ENCODE measurements at places on chromosomes 5 and 9.

GRCh38 chr5:75848077-75848476, 130.8 kb upstream of the POC5 start:
- no peak for DNase-seq

DNA sequence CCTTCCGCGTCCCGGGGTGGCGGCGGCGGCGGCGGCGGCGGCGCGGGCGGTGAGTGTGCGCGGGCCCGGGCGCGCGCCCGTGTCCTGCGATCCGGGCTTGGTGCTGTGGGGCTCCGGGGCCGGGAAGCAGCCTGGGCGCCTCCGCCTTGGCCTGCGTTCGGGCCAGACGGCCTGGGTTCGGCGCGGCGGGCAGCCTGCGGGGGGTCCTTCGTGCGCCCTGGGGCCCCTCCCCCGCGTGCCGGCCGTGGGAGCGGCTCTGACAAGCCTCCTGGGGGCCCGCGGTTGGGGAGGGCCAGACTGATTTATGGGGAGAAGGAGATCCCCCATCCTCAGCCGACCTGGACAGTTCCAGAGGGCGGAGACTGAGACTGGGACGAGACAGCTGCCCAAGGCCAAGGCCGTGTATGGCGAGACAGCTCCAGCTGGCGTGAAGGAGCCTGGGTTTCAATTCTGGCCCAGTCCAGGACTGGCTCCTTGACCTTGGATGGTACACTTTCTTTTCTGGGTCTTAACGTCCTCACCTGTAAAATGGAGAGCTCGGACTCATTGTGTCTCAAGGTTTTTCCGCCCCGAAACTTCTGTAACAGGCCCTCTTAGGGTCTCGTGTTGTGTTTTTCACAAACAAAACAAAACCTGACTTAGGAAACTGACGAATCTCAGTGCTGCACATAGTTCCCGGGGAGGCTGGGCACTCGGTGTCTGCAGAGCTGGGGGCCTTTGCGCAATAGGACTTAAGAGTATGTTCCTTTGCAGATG, 603 bp downstream of the TMEM268 start:
- DNase-seq: no peak

- DNase-seq: no peak
These were observed 50.1 kb upstream of the ZNF608 start for GRCh38 chr5:124796495-124796894.

- no peak for DNase-seq
These were observed 89.7 kb downstream of the CAAP1 start for GRCh38 chr9:26802921-26803320.

GRCh38 chr5:43891112-43891511, 288.1 kb downstream of the NNT start:
- DNase-seq: no peak

DNA sequence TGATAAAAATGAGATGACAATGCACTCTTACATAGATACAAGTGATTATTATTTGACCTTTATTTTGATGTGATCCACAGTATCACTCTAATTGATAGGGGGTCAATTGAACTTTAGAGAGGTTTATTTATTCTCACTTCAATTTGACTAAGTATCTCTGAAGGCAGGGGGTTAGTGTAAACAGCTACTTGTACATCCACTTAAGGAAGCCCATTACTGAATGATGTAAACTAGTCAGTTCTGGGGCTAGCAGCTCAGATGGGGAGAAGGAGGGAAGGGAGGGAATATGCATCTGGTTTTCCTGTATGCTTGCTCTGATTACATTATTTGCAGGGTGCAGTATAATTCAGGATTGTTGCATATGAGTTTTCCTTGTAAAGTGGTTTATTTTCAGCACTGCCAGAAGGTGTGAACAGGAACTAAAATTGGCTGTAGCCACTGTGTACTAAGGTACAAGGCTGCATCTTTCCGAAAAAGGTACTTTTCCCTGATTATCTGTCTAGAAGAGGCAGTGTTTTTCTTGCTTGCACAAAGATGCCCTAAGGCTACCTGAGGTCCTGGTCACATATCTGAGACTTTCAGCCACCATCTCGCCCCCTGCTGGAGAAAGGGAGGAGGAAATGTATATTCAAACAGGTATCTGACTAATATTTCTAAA, 51.2 kb downstream of the MRPS27 start:
- DNase-seq: peak; percentile 44

DNA sequence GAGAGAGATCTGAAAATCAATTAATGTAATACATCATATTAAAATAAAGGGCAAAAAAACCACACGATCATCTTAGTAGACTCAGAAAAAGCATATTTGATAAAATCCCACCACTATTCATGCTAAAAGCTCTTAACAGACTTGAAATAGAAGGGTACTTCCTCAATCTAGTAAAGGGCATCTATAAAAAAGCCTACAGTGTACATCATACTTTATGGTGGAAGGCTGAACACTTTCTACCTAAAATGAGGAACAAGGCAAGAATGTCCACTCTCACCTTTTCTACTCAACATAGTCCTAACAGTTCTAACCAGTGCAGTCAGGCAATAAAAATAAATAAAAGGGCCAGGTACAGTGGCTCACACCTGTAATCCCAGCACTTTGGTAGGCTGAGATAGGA, 38.9 kb downstream of the POLK start:
- no peak for DNase-seq

GRCh38 chr5:79516986-79517385, 3.1 kb upstream of the HOMER1 start:
- DNase-seq: no peak

DNA sequence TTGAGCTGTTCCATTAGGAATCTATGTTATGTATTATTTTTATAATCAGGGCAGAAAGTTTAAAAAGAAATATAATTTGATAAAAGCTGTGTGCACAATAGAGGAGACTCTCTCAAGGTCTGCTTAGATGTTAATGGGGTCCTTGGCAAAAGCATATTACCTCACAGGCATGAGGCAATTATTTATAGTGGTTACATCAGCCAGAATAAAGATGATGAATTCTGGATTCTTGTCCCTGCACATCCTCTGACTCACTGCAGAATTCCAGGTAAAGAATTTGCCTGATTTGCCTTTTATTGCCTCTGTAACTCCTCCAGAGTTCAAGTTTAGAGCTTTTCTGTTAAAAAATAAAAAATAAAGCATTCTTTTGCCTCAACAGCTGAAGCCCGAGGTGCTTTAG, 253.6 kb downstream of the MAST4 start:
- DNase-seq: no peak

DNA sequence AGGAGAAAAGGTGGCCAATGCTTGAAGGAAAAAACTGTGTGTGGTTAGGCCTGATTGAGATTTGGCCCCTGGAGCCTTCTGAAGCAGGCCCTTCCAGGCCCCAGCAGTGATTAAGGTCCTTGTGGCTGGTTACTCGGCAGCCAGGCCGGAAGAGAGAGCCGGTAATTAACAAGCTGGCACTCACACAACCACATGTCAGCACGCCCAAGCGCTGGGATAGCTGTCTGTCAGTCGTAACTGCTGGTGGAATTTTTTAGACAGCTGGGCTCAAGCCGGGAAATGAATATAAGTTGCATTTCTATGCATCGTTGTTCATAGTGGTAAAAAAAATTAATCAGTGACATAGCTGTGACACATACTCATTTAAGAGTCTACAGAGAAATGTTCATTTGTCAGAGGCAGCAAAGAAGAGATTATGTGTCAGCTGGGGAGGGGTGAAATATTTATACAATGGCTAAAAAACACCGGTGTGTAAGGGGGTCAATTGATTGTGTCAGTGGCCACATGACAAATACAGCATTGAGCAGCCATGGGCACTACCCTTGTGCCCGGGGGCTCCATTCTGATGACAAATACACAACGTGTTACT, 13.7 kb upstream of the ARAP3 start:
- DNase-seq: no peak

- DNase-seq: no peak
These were observed 92.4 kb upstream of the JAK2 start for GRCh38 chr9:4892501-4893194.

- no peak for DNase-seq
These were observed 11.4 kb upstream of the PTGR1 start for GRCh38 chr9:111610845-111611244.

- no peak for DNase-seq
These were observed 252.4 kb upstream of the IRX1 start for GRCh38 chr5:3343211-3343610.

DNA sequence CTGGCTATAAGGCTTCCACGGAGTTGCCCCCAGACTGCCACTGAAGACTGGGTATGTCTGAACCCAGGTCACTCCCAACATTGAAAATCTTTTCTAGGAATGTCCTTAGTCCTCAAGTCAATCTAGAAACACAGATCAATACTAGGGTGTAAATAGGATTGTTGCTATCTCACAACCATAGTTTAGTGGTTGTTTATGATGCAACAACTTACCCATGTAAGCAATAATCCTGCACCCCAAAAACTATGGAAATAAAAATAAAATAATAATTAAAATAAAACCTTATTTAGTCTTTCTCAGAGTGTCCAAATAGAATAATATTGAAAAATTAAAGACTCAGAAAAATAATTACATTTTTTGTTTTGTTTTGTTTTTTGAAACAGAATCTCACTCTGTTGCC, 66.3 kb upstream of the FUBP3 start:
- no peak for DNase-seq

GRCh38 chr9:125088752-125089151, 54.6 kb downstream of the SCAI start:
- DNase-seq: no peak

GRCh38 chr9:13991395-13991794, 322.5 kb downstream of the NFIB start:
- DNase-seq: no peak

GRCh38 chr9:127253446-127253845, 11.1 kb upstream of the GARNL3 start:
- DNase-seq: no peak

DNA sequence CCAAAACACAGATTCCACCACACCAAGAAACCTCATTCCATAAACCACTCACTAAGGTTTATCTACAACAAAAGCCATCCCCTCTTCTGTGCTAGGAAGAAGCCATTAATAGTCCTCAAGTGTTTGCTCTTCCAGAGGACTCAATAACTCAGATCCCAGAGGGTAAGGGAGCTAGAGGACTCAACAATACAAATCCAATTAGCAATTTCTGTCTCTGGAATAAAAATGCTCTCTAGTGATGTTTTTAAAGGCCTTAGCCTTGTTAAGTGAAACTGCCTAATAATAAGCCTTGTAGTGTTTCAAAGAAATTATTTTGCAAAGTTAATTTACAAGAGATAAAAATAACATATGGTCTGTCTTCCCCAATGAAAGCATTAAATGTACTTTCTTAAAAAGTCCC, 942.4 kb downstream of the CDH12 start:
- no peak for DNase-seq

- no peak for DNase-seq
These were observed 509.9 kb upstream of the TYRP1 start for GRCh38 chr9:12183321-12183720.

GRCh38 chr5:124743602-124744169, 2.8 kb downstream of the ZNF608 start:
- no peak for DNase-seq

GRCh38 chr5:73693573-73694061, 67.6 kb downstream of the ARHGEF28 start:
- peak; percentile 11 for DNase-seq

DNA sequence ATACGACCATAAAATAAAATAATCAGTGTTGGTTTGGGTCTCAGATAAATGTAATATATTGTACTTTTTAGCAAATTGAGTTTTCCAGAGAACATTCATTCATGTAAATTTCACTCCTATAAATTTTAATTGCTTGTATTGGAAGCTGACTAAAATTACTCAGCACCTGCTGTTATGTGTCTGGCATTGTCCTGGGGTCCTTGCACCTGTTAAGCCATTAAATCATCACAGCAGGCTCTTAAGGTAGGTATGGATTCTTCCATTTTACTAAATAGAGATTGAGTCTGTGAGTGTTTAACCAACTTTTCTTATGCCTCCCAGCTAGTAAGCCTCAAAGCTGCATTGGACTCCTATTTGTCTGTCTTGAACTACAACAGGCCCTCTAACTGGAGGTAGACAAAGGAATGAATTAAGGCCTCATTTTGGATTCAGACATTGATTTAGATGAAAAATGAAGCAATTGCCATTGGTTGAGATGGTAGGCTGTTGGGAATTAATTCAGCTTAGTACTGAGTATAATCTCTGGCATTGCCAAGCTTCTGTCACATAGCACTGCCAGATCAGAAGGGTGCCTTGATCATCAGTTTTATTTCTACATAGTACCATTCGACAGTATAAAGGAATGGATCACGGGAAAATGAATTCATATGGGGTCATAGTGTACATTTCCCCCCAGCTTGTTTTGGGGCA, 78.9 kb downstream of the PARP8 start:
- DNase-seq: no peak

DNA sequence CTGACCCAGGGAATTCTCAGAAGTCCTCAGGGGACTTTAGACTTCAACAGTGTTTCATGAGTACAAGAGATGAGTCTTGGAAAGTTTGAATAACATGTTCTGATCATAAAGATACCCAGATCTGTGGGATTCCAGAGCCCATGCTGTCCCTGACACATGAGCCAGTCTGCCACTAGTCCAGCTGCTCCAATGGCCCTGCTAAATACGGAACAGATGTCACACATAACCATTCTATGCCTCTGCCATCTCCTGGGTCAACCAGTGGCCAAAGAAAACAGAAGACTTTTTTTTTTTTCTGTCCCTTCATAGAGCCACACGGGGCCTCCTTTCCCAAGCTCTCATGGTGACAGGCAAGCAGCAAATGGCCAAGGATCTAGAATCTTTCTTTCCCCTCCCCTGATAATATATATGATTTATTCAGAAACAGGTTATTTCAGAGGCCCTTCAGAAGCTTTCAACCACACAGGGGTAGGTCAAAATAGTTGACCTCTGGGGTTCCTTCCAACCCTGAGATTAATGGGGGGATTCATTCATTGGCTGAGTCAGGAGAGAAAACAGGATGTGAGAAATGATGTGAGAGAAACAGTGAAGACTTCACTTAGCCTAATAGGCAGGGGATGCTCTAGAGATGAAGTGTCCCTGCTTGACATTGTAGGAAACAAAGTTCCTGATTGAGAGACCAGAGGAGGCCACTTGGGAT, 367.7 kb downstream of the CDK5RAP2 start:
- no peak for DNase-seq

- no peak for DNase-seq
These were observed 32.6 kb downstream of the CSNK1A1 start for GRCh38 chr5:149518620-149519019.

DNA sequence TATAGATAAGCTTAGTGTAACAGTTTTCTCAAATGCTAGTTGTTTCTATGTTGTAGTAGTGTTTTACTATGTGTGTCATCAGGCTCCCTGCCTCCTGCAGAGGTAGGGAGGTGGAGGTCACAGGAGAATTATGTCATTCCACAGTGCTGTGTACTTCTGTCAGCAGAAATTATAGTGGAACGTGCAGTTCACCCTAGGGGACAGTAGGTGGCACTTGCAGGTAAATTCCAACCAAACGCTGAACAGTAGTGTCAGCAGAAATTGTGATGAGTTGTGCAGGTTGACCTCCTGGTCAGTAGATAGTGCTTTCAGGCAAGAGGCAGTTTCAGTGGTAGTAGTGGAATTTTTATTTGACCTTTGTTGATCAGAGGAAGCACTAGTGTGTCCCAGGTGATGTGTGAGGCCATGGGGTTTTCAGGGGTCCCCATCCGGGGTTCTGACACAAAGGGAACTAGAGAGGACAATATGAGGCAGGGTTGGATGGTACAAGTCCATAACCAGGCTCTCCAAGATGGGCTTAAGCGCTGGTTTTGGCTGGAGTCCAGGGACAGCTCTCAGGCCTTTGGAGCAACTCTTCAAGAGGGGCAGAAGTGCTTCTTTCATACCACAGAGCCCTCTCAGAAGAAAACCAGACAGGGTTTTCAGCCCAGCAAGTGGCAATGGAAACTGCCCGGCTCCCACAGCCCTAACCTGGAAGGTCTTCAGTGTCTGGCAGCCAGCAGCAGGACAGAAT, 402.9 kb downstream of the CYLC2 start:
- DNase-seq: peak; percentile 12

All from CD4-positive, alpha-beta T cell treated with Interleukin-4 for 4 hours (primary cell).